NCI-H1436 (cell line): ENCODE measurements at places on chromosomes 6 and 20.
A peak's percentile ranks its signal among the peaks of the same experiment; 100 is the strongest.

GRCh38 chr6:116111552-116112528 lies 11.2 kb downstream of the NT5DC1 start:
- peak; percentile 9 for DNase-seq

- no peak for DNase-seq
These were observed 130.6 kb downstream of the ERMARD start for GRCh38 chr6:169881976-169882375.

GRCh38 chr6:140623498-140623897 lies 1249.0 kb upstream of the CITED2 start:
- DNase-seq: no peak

GRCh38 chr6:160041608-160042007 lies 72.7 kb downstream of the IGF2R start:
- no peak for DNase-seq

GRCh38 chr20:53609491-53610445 lies 16.1 kb upstream of the ZNF217 start:
- DNase-seq: peak; percentile 44

GRCh38 chr6:149698175-149698574 lies 19.7 kb downstream of the LATS1 start:
- no peak for DNase-seq

- DNase-seq: no peak
These were observed 190.8 kb upstream of the BMP2 start for GRCh38 chr20:6576726-6577125.

- no peak for DNase-seq
These were observed 316.2 kb downstream of the ADGRB3 start for GRCh38 chr6:68951270-68951669.

DNA sequence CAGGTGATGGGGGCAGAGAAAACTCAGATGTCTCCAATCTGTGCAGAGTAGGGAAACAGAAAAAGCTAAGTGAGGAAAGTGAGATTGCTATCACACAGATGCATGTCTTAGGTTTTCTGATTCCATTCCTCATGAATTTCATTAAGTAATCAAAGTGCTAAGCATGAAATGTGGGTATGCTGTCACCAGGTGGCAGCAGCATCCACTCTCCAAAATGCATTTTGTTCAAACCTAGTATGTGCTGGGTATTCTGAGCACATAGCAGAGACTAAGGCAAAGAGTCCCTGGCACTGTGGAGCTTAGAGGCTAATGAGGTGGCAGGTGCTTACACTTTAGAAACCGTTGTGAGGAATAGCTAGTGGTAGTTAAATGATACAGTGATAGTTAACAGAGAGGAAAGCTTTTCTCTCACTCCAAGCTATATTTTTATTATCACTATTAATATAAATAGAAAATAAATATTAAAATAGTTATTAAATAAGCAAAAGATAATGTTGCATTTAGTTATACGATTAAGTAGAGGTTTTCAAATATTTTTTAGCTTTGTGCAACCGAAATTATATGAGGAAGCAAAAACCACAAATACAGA lies 179.5 kb downstream of the CDH26 start:
- peak; percentile 67 for DNase-seq

GRCh38 chr20:10674684-10675449 lies 1.1 kb upstream of the JAG1 start:
- peak; percentile 54 for DNase-seq

DNA sequence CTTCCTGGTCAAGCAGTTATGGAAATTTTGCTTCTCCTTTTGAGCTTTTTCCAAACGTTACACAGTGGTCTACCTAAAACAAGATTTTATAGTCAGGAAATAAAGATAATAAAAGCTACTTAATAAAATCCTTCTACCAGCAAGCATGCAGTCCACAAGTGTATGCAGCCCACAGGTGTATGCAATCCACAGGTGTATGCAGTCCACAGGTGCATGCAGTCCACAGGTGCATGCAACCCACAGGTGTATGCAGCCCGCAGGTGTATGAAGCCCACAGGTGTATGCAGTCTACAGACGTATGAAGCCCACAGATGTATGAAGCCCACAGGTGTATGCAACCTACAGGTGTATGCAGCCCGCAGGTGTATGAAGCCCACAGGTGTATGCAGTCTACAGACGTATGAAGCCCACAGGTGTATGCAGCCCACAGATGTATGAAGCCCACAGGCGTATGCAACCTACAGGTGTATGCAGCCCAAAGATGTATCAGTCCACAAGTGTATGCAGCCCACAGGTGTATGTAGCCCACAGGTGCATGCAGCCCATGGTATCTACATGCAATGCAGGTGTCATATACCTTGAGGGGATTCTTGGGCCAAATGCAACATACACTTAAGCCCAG lies 26.4 kb upstream of the OCSTAMP start:
- DNase-seq: no peak

GRCh38 chr6:70363741-70364493 lies 49.4 kb upstream of the FAM135A start:
- no peak for DNase-seq

- no peak for DNase-seq
These were observed 13.8 kb downstream of the MMP24 start for GRCh38 chr20:35240083-35240810.

GRCh38 chr20:57878786-57879424 lies 169.1 kb upstream of the PMEPA1 start:
- no peak for DNase-seq

- no peak for DNase-seq
These were observed 23.7 kb upstream of the ID1 start for GRCh38 chr20:31581391-31581790.

DNA sequence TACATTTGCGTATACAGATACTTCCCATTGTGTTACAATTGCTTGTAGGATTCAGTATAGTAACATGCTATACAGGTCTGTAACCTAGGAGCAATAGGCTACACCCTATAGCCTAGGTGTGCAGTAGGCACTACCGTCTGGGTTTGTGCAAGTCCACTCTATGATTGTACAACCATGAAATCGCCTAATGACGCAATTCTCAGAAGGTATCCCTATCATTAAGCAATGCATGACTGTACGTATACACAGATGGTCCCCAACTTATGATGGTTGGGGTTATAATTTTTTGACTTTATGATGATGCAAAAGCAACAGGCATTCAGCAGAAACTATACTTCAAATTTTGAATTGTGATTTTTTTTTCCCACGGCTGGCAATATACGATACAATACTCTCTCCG lies 458.2 kb upstream of the NOX3 start:
- no peak for DNase-seq

DNA sequence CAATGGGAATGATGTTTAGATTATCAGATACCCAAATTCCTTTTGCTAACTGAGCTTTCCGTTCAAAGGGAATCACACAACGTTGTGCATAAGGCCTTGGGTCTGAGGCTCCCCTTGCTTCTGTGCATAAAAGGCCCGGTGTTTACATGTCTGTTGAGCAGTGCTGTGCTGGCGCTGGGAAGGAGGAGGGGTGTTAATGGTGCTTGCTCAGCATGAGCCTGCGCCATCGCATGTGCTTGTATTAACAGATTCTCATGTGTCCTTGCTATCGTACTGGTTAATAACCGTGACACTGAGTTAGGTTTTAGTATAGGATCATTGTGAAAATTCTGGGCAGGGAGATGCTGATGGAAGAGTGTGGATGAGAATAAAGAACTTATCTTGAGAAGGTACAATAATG lies 62.3 kb upstream of the TRAF3IP2 start:
- DNase-seq: no peak

DNA sequence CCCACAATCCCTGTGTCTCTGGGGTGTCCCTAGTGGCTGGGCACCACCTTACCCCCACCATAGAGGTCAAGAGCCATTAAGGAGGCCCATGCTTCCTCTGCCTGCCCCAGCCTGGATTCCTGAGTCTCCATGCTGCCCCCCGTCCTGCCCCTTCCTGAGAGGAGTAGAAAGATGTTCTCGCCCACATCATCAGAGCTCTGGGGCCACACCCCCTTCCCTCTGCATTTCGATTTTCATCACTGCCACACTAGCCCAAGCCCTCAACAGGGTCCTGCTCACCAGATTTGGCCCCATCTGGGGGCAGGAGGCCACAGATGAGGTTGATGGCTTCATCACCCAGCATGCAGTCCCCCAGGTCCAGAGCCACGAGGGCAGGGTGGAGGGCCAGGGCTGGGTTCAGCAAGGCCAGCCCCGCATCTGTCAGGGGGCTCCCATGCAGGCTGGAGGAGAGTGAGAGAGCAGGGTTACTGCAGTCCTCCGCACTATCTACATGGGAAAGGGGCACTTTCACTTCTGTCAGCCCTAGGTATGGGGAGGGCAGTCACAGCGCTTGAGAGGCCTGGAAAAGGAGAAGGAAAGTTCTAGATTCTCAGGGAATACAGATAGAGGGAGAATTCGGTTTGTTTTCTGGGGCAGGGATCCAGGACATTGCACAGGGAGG lies 1.5 kb downstream of the LRRC73 start:
- DNase-seq: no peak

- no peak for DNase-seq
These were observed 600 bp downstream of the SEC63 start for GRCh38 chr6:107957308-107957908.

- no peak for DNase-seq
These were observed 68.8 kb upstream of the LTV1 start for GRCh38 chr6:143774347-143774746.

DNA sequence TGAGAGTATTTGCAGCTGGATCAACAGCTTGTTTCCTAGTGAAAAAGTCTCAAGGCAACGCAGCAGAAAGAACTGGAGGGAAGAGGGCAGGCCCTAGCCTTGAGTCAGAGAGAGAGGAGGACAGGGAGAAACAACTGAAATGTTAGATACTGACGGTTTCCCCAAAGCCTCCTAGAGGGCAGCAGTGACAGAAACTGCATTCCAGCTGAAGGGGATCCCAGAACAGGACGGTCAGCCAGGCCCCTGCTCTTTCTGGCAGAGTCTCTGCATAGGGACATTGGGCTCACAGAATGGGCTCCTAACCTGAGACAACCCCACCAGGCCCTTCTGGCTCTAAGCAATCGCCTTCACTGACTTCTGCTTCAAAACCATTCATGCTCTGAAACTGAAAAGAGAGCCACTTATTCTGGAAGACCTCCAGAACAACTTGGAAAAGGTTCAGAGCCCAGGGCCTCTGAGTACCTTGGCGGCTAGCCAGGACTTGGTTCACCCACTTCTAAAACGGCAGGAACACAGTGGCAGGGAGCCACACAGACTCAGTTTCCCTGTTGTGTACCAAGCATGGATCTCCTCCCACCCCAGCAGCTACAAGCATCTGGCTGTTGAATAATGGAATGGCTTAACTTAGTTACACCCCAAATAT lies 72.9 kb downstream of the PSMB1 start:
- DNase-seq: no peak

- DNase-seq: no peak
These were observed 140.9 kb downstream of the GJA10 start for GRCh38 chr6:90035047-90035723.

DNA sequence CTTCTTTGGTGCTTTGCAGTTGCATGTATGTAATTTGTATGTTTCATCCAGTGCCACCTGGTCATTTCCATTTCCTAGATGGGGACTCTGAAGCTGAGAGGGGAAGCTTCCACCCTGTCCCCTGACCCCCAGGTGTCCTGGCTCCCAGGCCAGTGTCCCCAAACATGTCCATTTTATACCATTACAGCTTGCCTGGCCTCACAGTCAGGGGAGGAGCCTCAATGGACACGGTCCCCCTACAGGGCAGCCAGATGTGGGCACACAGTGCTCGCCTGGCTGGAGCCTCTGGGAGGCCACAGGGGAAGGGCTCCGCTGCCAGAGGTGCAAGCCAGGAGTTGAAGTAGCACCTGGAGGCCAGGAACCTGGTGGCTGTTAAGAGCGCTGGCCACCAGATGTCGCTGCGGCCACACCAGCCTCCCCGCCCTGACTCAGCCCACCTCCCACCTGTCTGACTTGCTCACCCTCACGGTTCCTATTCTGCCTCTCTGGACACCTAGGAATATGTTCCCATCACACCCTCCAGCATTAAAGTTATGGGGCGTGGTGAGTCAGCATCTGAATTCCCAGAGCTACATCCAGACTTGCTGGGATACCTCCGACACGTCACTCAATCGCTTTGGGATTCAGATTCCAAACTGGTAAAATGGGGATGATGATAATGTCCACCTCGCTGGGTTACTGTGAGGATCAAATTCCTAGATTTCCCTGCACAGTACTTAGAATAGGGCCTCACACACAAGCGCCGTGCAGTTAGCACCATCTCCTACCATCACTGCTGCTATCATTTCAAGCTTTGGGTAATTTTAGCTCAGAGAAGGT lies 107.4 kb downstream of the SULF2 start:
- peak; percentile 19 for DNase-seq

- no peak for DNase-seq
These were observed 6.8 kb downstream of the FOXF2 start for GRCh38 chr6:1395941-1396908.

DNA sequence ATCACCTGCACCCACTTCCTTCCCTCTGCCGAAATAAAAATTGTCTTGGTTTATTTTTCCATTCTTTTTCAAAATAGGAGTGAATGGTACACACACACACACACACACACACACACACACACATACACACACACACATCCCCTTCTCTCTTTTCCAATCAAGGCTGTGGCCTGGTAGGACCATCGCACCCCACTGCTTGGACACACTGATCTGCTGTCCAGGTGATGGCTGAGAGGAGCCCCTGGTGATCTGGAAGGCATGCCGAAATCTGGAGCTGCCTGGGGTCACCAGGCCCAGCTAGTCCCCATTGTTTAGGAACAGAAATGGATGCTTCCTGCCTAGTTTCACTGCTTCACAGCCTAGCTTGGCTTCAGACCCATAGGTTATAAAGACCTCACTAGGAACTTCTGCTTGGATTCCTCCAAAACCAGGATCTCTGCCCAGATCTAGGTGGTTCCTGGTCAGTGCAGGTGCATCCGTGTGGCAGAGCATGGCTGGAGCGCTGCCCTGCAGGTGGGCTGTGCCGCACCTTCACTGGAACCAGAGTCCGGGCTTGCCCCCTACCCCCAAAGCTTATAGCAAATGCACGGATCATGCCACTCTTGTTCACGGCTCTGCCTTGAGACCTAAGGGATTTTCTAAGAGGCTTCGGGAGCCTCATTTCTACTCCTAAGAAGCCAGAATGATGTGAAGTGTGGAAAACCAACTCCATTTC lies 42.9 kb upstream of the DACT2 start:
- DNase-seq: no peak

DNA sequence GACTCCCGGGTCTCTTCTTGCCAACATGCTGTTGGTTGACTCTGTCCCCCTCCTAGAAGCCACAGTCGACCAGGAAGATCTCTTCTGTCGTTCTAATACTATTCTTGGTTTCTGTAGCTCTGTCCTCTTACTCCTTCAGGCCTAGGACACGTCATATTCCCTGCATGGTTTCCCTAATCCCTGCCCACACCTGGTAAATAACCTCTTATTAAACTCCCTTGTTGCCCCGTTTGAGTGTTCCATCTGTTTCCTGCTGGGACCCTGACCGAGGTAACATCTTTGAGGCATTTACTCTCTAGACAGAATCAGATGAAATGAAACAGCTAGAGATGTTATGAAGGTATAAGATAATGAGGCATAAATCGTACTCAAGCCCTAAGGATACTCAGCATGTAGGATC lies 68.1 kb downstream of the PLCB4 start:
- DNase-seq: no peak
